Skeletal muscle cell (primary cell): ENCODE measurements at places on chromosomes 13 and 19.

DNA sequence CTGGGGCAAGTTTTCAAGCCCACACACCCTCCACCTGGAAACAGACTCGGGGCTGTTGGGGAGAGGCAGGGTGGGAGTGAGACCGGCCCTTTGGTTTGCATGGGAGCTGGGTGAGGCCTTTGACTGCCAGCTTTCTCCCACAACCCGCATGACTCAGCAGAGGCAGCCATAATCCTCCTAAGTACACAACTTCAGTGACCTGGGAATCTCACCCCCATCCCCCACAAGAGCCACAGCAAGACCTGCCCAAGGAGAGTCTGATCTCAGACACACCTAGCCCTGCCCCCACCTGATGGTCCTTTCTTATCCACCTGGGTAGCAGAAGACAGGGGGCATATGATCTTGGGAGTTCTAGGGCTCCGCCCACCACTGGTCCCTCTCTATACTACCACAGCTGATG lies 1615.4 kb downstream of the EFNB2 start:
- no peak for DNase-seq

- DNase-seq: peak; percentile 43
Observed at GRCh38 chr13:60572003-60572798, 175.2 kb downstream of the TDRD3 start.

DNA sequence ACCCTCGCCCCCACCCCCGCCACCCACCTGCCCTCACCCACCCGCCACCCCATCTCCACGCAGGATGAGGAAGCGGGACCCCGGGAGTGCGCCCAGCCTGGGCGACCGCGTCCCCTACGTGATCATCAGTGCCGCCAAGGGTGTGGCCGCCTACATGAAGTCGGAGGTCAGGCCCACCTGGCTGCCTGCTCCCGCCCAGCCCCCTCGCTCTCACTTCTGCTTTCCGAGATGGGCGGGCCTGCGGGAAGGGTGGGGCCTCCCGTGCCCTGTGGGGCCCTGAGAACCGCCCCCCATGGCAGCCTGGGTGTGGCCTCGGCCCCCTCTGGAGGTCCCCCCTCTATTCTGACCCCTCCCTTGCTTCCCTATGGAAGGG lies 3.1 kb upstream of the SPIB start:
- DNase-seq: no peak

DNA sequence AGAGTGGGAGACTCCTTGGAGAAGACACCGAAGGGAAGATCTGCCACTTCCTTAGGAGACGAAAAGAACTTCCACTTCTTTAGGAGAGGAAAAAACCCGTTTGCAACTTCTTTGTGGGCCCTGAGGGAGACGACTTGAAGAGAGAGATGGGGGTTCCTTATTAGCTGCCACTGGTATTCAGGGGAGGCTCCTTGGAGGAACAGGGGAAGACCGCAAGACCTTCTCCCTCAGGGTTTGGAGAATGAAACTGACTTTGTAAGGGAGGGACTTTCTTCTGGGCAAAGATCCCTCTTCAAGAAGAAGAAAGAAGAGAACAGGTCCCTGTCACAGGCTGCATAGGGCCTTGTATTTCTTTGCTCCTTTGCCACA lies 416 bp downstream of the BCKDHA start:
- no peak for DNase-seq

GRCh38 chr13:42553098-42554046 lies 20.6 kb upstream of the TNFSF11 start:
- DNase-seq: peak; percentile 73

DNA sequence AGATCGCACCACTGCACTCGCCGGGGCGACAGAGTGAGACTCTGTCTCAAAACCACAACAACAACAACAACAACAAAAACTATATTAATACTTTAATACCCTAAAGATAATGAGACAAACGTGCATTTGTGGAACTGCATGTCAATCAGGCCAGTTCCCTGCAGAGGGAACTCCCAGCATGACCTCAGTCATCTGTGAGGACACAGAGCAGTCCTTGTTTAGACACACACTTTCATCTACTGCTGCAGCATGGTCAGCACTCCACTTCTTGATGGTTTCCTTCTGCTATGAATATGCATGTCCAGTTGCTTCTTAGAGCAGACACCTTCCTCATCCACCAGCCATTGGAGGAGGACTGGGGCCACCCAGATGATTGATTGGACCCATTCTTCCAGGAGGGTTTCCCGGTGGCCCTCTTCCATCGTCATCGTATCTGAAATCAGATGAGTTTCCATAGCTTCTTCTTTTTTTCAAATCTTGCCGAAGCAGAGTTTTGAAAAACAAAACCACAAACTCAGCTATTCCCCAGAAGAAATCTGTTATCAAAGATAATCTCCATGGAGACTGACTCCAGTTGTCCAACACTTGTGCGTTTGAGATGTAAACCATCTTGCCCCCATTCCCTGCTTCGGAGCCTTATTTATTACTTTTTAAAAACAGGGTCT lies 26.5 kb downstream of the ZNF607 start:
- DNase-seq: no peak

GRCh38 chr13:19634256-19634740 lies 839 bp downstream of the MPHOSPH8 start:
- DNase-seq: peak; percentile 6

DNA sequence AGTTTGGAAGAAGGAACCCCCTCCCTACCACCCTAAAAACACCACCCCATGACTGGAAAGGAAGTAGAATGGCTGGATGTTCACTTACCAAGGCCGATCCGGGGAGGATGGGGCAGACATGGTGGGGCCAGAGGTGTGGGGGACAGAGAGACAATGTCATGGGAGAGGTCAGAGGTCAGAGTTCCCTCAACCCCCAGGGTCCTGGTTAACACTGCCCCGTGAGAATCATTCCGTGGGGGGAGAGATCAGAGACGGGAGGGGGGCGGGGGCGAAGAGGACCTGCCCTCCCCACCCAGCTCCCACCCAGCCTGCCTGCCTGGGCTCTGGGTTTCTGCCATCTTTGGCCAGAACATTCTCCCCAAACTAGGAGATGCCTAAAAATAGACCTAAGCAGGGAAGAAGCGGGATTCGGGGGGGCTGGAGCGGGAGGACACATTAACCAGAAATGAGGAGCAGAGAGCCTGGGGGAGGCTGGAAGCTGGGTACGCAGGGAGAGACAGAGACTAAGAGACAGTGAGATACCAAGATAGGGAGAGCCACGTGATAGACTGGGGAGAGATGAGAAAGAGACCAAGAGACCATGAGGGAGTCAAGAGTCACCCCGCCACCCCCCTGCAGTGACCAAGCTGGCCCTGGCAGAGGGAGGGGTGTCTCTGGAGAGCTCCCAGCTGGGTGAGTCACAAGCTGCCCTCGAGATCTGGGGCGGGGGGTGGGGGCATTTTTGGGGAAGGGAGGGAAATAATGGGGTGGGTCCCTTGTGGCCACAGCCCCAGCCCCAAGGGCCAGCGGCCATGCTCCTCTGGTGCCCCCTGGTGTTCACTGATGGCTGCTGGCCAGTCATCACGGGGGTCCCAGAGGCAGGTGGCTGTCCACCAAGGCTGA lies 6.1 kb upstream of the KANK2 start:
- DNase-seq: peak; percentile 35

- peak; percentile 8 for DNase-seq
Observed at GRCh38 chr13:101757446-101758039, 305.1 kb downstream of the ITGBL1 start.

DNA sequence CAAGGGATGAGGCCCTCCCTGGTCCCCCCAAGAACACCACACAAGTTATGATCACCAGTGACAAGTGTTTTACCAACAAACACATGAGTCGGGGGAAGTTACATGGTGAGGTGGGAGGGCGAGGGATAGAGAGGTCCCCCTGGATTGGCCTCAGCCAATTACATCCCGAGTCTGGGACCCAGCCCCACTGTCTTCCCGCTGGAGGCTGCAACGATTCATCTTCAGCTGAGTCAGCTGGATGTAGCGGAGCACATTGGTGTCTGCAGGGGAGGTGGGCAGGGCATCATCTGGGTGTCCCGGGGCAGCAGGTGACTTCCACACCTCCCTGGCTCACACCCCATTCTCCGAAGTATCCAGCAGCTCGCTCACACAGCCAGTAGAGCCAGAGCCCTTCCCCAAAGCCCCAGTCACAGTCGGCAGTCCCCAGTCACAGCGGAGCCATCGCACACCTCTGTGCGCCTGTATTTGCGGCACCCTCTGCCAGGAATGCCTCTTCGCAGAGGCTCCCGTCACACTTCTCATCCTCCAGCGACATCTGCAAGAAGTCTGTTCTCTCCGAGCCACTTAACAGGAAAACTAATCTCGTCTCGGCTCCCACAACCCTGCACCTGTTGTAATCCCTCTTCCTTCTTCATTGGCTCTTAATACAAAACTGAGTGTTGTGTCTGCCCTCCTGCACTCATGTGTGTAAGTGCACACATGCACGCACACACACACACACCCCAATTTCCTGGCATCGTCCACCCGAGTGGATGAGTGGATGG lies 2.0 kb downstream of the TTC9B start:
- DNase-seq: no peak

GRCh38 chr13:113535381-113535781 lies 44.9 kb upstream of the DCUN1D2 start:
- DNase-seq: no peak

- no peak for DNase-seq
Observed at GRCh38 chr13:105450784-105451183, 1084.7 kb downstream of the EFNB2 start.

GRCh38 chr19:20273951-20274570 lies 107.0 kb downstream of the ZNF486 start:
- no peak for DNase-seq

DNA sequence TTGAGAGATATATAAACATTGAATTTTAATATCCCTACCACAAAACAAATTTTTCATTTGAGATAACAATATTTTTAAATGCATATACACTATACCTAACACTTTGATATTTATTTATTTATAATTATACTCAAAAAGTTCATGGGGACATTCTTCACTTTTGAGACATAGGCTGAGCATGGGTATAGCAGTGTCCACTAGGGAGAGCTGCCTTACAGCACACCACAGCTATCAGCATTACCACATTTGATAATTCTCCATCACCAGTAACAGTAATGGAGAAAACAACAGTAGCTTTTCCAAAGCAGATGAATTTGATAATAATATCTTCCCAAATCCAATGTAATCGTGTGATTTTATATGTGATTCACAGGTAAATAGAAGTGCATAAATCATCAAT lies 626.1 kb downstream of the DACH1 start:
- no peak for DNase-seq

- DNase-seq: no peak
Observed at GRCh38 chr13:113327766-113328471, 30.9 kb downstream of the LAMP1 start.

DNA sequence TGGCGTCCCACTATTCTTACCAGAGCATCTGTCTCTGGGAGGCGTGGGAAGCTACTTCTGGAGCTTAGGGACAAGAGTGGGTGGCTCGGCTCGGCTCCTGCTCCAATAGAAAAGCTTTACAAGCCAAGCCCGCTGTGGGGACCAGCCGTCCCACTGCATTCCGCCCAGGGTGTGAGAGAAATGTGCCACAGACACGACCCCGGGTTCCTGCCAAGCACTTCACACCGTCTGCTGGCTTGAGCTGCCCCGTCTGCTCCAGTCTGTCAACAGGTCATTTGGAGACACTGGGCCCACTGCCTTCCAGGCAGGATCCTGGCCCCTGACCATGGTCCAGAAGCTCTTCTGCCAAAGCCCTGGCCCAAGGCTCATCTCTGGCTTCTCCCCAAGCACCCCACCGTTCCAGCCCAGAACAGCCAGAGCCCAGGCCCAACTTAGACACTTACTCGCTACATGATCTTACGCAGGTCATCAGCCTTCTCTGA lies 6.5 kb upstream of the FKRP start:
- DNase-seq: no peak

- DNase-seq: peak; percentile 17
Observed at GRCh38 chr19:6530386-6531162, at the start of gene TNFSF9. Gene TNFSF9, plus strand, starts transcription at chr19:6531026. Its CDS starts 11 bp downstream, at chr19:6531037.

DNA sequence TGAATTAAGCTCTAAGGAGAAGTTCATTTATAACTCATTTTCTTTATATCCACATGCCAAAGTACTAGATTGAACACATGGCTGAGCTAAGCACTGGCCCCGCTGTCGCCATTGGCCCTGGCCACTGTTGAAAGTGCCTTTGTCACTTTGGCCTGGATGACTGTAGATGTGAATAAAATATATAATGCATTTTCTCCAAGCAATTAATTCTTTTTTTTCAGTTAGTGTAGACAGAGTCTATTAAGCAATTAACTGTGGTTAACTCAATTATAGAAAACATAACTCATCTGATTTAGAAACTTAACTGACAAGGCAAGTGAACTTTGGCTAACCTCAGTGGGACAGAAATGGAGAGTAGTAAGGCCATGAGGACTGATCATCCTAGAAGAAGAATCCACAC lies 965.6 kb downstream of the EFNB2 start:
- DNase-seq: no peak

- DNase-seq: no peak
Observed at GRCh38 chr13:46613409-46614049, 60.6 kb downstream of the LRCH1 start.

- DNase-seq: no peak
Observed at GRCh38 chr13:83117046-83117445, 765.2 kb downstream of the SLITRK1 start.

DNA sequence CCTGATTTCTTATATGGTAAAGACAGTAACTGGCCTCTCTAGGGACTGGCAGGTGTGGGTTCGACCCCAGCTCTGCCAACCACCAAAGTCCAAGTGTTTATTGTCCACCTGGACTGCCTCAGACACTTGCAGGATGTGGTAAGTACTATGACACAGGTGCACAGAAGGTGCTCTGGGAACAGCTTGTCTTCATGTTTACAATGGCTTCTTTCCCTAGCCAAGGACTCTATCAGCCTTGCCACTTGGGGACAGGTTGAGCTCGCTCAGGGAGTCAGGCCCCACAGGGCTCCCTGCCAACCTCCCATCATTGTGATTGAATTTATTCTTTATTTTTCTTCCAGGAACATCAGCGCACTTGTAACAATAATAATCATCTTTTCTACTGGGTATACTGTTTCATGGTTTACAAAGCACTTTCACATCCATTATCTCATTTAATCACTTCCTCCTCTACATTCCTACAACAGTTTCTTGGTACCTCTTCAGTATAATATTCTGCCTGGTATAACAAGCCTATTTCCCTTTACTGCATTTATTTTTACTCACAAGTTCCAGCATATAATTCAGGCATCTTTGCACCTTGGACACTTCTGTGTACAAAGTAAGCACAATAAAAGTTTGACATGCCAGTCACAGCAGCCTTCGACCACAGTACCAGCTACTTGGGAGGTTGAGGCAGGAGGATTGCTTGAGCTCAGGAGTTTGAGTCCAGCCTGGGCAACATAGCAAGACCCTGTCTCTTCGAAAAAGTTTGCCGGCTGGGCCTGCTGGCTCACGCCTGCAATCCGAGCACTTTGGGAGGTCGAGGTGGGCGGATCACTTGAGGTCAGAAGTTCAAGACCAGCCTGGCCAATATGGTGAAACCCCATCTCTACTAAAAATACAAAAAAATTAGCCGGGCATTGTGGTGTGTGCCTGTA lies 24.2 kb upstream of the GATAD2A start:
- no peak for DNase-seq

- no peak for DNase-seq
Observed at GRCh38 chr19:16361926-16362325, 37.3 kb downstream of the KLF2 start.
